Vagina (tissue), 2 donors: ENCODE measurements at places on chromosomes 7 and 10.

- no peak for DNase-seq
Measured at GRCh38 chr10:123934846-123935245, 43.2 kb upstream of the CPXM2 start.

DNA sequence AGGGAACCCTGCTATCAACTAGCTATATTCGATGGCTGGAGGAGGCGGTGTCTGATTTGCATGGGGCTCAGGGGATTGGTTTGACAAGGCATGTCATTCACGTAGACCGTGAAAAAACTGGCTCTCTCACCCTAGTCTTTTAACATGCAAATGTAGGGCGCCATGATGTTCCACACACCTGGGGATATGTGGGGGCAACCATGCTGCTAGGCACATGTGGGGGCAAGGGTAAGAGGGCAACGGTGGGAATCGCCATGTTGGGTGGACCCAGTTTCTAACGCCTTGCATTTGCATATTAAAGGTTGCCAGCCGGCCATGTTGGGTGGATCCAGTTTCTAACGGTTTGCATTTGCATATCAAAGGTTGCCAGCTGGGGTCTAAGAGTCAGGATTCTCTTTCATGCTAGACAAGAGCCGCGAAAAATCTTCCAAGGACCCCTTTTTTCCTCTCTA lies 419.2 kb upstream of the NFE2L3 start:
- no peak for DNase-seq

GRCh38 chr7:157043745-157044144 lies 33.3 kb upstream of the MNX1 start:
- DNase-seq: peak; percentile 89

DNA sequence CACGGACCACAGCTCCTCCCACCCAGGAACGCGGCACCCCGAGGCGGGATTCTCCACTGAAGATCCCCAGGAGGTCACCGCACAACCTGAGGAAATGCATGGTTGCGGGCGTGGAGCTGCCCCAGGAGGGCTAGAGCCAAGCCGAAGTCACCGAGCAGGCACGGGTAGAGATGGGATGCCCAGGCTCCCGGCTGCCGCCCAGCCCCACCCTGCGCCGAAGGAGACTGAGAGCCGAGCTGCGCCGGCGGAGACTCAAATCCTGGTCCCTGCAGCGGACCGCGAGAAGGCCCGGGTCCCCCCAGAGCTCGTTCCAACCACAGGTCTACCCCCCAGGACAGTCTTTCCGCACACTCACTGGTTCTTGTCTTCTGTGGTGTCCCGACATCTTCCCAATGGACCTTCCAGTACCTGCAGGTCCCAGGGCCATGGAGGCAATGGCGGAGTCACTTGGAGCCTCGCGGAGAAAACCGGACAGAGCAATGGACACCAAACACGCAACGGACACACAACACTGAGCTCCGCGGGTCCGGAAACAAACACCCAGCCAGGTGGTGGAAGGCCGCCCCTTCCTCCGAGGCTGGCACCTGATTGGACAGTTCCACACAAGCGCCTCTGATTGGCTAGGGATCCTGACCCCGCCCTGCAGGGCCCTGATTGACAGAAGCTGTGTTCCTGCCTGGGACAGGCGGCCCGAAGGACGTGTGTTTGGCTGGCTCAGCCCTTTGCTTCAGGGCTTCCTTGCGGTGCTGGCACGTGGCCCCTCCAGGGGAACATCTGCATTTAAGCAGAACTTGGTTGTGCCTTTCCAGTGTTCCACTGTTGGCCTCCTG lies 331.9 kb upstream of the NUPR2 start:
- DNase-seq: no peak

GRCh38 chr7:23873306-23873705 lies 163.3 kb downstream of the STK31 start:
- DNase-seq: no peak

DNA sequence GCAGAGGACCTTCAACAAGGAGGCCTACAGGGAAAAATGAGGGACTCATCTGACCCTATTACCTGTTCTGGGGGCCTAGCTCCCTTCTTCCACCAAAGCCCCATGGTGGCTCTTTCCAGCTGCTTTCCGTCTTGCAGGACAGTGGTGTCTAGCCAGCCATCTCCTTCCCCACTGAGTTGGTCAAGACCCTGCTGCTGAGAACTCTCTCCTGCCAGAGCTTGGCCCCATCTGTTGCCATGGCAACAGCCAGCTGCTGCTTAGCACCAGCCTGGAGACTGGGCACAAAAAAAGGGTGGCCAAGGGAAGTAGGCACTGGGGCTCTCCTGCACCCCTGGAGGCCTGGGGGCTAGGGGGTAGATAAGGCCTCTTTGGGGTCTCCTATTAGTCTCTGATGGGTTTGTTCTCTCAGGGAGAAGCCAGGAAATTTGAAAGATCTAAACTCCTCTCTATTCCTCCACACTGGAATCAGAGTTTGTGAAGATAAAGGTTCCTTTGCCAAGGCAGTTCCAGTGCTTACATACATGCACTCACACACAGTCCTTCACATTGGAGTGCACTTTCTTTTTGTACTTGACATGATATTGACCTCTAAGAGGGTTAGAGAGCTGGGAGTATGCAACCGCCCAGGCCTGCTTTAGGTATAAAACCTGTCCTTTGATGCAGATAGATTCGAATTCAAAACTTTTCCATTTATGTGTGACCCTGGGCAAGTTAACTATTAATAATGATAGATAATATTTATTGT lies 15.8 kb downstream of the TSPAN33 start:
- DNase-seq: no peak

DNA sequence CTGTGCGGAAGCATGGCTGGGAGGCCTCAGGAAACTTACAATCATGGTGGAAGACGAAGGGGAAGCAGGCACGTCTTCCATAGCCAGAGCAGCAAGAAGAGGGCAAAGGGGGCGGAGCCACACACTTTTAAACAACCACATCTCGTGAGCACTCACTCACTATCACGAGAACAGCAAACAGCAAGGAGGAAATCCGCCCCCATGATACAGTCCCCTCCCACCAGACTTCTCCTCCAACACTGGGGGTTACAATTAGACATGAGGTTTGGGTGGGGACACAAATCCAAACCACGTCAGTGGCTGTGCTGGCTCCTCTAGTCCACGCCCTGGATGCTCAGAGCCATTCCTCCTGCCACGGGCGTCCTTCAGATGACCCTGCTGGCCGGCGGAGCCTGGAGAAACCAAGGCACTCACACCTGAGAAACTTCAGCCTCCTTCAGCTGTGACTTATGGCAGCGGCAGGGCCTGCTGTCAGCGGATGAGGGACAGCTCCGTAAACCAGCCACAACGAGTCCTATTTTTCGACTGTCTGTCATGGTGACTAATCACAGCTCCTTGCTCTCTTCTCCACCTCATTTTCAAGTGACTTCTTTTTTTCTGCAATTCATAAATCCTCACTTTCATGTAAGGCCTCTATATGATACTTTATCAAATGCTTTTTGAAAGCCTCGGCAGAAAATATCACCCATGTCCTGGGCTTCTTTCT lies 167.9 kb upstream of the PFKP start:
- DNase-seq: no peak

DNA sequence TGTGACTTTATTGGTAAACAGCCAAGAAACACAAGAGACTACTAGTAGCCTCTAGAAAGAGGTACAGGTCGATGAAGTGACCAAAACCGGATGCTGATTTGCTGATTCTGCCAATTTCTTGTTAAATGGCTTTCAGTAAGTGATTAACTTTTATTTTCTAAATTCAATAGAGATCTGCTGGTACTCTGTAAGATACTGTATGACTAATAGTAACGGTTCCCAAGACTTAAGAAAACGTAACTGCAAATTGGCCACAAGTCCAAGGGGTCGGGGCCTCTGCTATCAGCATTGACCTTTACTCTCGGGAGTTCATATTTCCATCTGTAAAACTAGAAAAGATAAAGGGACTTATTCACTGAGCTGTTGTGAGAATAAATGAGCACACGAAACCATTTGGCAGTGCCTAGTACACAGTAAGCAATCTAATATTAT lies 1.4 kb downstream of the FAM3C start:
- no peak for DNase-seq

GRCh38 chr7:53812135-53812534 lies 730.0 kb upstream of the VSTM2A start:
- DNase-seq: no peak

DNA sequence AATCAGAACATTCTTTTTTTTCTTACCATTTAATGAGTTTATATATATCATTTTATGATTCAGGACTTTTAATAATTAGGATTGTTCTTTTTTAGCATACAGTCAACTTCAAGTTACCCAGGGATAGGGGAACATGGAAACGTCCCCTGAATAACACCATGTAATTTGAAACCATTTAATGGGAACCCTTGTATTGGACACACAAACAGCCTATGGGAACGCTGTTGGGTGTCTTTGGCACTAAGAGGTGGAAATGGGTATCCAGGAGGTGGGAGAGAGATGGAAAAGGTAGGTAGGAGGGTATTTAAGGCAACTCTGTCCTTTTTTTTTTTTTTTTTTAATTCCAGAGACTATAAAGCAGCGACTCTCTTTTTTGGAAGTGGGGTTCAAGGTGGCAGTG lies 2.6 kb downstream of the LUC7L2 start:
- no peak for DNase-seq

DNA sequence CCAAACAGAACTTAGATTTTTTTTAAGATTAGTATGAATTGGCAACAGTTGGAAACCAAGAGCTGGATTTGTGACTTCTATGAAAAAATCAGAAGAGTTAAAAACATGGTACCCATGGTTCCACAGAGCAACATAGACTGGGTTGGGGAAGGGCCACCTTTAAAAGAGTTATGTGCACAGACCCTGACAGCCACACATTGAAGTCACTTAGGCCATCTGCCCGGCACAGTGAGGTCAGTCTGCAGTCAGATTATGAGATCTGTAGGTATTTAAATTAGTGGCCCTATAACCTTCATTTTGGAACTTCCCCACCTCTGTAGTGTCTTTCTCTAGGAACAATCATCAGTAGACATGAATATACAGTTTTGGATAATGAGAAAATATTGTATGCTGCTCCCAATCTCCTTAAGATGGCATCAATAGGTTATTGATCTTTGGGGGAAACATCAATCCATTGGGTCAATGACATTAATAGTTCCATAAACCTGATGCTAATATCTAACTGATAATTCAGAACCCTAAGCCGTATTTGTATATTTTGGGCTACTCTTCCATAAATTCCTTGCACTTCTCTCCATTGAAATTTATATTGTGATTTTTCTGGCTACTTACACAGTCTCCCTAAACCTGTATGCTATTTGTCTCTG lies 7.0 kb downstream of the ANKRD1 start:
- DNase-seq: no peak
